ENCODE measurements at places on chromosomes 1 and 21.
A peak's percentile ranks its signal among the peaks of the same experiment; 100 is the strongest.

DNA sequence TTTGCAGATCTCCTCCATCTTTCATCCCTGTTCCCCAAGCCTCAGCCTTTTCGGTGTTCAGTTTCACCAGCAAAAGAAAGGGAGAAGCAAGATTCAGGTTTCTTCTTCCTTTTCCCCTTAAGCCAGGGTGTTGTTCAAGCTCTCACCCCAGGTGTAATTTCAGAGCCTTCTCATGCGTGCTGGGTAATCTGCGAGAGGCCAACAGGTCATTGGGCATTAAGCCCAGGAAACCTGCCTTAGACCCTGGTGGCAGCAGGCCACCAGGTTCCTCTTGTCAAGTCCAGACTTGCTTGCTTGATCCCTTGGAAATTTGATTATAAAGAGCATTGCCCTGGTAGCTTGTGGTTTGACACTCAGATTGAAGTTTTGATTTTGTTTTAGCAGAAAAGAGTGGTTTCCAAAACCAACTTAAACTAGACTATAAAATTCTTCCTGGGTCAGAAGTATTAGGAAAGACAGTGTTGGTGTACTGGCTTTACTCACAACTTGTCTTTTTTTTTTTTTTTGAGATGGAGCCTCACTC lies 6.9 kb downstream of the AKR1A1 start:
- DNase-seq: no peak

GRCh38 chr21:42524341-42525028 lies 10.8 kb downstream of the SLC37A1 start:
- peak; percentile 39 for DNase-seq

GRCh38 chr1:89918127-89918793 lies 76.7 kb upstream of the ZNF326 start:
- no peak for DNase-seq

- peak; percentile 35 for DNase-seq
Observed at GRCh38 chr1:9853249-9853595, 29.5 kb upstream of the CLSTN1 start.

DNA sequence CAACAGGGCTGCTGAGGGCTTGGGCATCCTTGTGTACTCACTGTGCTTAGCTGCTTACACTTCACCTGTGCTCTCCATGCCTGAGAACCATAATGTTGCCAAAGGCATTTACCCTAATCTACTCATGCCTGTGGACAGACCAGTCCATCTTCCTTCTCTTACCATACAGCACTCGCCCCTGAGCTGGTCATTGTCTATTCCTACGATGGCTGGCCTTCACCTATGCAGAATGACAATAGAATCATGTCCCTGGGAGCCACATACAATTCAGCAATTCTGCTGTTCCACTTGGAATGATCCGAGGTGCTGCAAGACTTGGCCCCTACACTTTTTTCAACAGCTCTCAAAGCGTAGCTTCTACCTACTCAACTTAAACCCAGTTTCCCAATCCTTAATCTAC lies 96.5 kb downstream of the PAPPA2 start:
- DNase-seq: no peak

DNA sequence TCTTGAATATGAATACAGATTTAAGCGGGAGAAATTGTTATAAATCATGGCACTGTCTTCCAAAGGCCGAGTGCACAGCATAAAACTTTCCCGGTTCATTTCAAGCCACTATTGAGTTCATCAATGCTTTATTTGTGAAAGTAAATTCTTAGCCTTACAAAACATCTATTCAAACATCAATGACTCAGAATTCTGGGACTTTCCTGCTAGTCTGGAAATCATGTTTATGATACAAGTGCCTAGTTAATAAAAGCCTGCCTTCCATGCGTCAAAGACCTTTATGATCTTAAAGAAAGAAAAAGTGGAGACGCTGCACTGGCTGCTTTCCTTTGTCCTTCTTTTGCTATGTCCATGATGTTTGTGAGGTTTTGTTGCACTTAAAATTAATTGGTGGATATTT lies 137.7 kb downstream of the SETD4 start:
- peak; percentile 42 for DNase-seq

- no peak for DNase-seq
Observed at GRCh38 chr1:4778056-4778455, 123.6 kb downstream of the AJAP1 start.

GRCh38 chr1:156112276-156113137 lies 2.0 kb upstream of the LMNA start:
- DNase-seq: no peak

DNA sequence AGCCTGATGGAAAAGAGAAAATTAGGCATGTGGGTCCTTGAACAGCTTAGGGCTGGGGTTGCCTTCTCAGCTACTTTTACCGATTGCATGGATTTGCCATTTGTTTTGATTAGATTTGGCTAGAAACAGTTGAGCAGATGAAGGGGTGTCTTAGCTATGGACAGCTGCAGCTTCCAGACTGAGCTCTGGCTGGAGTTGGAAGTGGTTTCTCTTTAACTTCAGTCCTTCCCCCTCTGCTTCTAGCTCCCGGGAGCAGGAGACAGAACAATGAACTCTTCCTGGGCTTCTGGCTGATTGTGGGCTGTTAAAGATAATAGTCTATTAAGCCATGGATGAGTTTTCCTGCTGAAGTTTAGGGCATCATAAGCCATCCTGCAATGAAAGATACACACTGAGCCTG lies 50.7 kb downstream of the UBE2T start:
- DNase-seq: no peak

DNA sequence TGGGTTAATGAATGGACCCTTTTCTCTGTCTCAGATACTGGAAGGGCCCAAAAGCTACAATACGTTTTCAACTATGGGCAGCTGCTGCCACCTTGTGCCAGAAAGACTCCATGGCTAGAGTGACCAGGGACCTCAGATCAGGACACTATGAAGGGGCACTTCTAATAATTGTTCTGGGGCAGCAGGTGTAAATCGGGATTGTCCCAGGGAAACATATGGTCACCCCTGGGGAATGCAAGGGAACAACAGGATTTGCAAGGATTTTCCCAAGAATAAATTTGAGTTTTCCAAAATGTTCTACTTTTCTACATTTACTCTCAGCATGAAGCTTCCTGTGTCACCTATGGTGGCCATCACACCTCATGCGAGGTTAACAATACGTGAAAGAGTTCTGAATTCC lies 12.0 kb upstream of the FCAMR start:
- DNase-seq: peak; percentile 82

DNA sequence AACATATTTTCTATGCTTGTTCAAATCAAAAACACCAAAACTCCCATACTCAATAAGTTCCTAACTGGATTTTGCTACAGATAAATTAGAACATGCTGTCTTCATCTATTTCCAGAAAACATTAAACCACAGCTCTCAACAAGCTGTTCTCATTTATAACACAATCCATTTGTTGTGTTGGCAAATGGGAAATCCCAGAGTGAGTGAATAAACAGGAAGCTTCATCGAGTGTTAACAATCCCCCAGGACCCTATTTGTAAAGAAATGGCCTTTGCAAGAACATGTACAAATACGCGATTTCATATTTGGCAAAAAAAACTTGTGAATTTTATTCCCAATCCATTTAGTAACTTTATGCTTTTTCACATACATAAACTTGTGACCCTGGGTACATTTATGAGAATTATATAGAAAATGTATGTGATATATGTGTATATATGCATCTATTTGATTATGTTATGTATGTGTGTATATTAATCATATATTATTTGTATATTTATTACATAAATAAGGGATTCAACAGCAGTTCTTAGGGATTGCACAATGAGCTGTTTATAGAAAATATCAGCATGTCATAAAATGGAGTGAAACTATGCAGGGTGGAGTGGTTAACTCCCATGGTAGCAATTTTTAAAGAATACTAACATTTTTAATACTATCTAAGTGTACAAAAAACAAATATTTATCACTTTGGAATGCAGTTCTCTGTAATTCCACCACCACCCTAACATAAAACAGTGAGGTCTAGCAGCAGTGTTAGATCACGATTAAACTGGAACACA lies 160.0 kb downstream of the NEGR1 start:
- no peak for DNase-seq

DNA sequence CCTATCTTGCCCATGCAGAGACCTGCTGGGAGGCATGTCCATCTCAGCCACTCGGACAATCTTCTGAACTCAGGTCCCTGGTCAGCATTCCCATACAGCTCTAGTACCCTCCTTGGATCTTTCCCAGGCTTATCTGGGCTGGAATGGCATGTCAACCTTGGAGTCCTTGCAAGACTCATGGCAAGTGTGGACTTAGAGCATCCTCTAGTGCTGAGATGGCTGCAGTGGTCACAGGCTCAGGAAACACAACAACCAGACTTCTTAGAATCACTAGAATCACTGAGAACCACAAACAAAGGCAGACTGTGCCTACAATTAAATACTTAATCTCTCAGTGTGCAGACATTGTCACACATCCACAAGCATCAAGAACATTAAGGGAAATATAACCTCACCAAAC lies 73.1 kb upstream of the TSHB start:
- no peak for DNase-seq

GRCh38 chr1:114745291-114745690 lies 12.5 kb downstream of the CSDE1 start:
- DNase-seq: peak; percentile 74

- DNase-seq: no peak
Observed at GRCh38 chr1:201859424-201859823, 29.3 kb upstream of the SHISA4 start.

DNA sequence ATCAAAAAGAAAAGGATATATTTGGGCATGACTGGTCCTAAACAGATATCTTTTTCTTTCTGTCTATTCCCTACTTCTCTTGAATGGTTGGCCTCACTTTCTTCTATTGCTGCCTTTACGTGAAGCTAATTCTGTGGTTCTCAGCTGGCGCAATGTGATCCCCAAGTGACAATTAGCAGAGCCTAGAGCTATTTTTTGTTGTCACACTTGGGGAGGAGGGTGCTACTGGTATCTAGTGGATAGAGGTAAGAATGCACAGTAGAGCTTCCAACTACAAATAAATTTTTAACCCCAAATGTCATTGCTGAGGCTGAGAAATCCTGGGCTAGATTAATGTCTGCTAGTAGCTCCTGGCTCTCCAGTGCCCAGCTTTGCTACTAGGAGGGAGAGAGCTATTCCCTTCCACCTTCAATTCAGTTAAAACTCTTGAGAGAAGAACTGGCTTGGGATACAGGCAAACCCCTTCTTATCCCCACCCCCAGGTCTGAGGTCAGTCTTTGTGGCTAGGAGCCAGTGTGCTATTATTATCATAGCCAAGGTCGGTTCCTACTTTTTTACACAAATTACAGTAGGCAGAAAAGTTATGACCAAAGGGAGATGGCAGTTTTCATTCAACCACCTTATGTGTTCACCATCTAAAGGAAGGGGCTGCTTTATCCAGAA lies 102.1 kb downstream of the SNX7 start:
- peak; percentile 46 for DNase-seq

- peak; percentile 60 for DNase-seq
Observed at GRCh38 chr1:39154553-39155421, 49.7 kb upstream of the MACF1 start.

- peak; percentile 6 for DNase-seq
Observed at GRCh38 chr1:209076688-209077087, 506.8 kb upstream of the CAMK1G start.

GRCh38 chr21:26005464-26005863 lies 165.1 kb downstream of the APP start:
- no peak for DNase-seq

DNA sequence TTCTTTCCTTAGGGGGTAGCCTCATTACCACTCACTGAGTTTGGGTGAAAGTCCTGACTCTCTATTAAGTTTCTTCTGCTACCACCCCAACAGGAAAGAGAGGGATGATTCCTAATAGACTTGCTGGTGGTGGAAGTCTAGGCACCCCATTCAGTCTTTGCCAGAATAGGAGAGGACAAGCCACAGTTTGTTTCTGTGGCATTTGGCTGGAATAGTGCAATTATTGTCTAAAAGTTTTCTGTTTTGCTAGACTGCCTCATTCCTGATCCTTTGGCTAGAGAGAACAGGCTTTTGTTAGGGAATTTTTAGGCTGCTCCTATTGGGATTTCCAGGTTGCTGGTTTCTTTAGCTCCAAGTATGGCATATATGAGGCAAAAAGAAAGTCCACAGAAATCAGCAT lies 9.9 kb upstream of the HJV start:
- no peak for DNase-seq

DNA sequence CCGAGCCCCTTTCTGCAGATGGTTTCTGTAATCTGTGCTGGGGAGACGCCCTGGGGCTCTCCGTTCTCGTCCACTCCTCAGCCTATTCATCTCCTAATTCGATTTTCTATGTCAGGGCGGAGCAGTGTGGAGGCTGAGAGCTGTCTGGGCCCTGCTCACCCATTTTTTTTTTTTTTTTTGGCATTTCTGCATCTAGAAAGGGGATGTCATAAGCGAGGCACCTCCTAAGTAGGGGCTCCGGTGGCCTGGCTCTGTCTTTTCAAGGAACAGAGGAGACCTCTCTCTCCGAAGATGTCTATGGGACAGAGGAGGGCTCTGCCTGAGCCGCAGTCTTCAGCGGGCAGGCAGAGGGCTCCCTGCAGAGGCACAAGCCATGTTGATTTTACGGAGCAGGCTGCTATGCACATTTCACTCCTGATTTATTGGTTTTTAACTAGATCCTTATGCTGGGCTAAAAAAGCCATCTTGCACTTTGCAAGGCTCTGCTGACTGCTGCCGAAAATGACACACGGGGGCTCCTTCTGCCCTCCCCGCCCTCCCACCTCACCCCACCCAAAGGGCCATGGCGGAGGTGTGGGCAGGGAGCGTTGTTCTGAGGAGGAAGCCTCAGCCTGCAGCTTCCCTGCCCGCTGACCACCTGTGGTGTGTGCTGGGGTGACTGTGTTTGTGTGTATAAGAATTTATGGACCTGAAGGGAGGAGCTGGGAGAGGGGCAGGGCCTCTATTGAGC lies 71.0 kb downstream of the FOXD2 start:
- DNase-seq: no peak

DNA sequence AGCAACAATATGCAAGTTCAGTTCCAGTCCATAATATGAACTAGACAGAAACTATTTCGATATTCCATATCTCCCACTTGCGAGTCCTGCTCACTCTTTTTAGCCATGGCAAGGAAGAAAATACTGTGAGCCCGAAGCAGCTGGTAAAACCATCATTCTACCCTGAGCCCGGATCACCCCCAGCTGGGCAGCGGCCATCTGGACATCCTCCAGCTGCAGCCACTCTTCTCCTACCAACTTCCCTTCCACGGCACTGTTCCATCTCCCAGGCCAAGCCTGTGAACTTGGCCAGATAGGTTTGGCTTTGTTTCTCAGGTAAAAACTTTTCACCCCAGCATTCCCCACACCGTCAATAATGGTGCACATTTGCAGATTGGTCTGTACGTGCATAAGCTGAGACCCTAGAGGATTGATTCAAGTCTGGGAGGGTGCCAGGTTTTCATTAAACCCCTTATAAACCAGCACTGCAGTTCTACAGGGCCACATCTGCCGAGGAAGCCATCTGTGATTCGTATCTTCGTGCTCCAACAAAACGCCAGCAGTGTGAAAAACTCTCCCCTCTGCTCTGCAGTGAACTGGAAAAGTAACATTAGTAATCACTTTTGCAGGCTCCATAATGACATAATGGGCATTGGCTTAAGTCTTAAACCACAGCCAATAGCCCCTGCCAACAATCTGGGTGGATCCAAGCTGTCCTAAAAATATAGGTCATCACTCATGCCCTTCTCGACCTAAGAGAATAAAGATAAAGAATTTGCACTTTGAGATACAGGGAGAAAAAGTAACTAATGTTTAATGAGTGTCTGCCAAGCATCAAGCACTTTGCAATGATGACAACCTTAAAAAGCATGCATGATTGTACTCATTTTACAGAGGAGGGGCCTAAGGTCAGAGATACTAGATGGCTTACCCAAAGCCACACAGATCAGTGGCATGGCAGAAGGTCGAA lies 205.1 kb downstream of the PLPP3 start:
- no peak for DNase-seq

- no peak for DNase-seq
Observed at GRCh38 chr1:54844564-54844963, 42.4 kb downstream of the DHCR24 start.

All from suppressor macrophage treated with lipopolysaccharide for 4 hours (primary cell).